ENCODE measurements at places on chromosomes 2 and 18. TPM values are rescaled to one million over a fixed set of nuclear protein-coding genes. Genes with fewer than 3 reads are reported as not detected.

DNA sequence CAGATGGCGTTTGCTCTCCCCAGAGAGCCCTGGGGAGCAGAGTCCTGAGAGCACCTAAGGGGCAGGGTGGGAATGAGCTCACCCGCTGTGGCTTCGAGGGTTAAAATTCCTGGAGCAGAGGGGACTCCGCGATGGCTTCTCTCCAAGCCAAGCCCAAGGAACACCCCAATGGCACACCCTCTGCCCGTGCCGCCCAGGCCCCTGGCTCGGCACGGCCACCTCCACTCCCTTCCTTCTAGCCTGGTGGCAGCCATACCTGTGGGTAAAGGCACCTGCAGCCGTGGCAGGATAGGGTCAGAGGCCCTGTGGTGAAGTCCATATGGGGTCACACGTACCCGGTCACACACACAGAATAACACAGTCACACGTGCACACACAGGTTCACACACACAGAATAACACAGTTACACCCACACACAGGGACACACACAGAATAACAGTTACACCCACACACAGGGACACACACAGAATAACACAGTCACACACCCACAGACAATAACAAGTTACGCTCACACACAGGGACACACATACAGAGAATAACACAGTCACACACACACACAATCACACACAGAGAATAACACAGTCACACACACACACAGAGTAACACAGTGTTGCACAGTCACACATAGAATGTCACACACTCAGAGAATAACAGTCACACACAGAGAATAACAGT lies 50.5 kb downstream of the RAMP1 start:
- no peak for DNase-seq

- peak; percentile 11 for DNase-seq
Measured at GRCh38 chr2:181752301-181752700, 72.0 kb upstream of the NEUROD1 start.

The CDK15 gene
- not detected for polyA plus RNA-seq

- DNase-seq, result peak; percentile 85
Measured at GRCh38 chr2:159905926-159906714, 108.1 kb upstream of the CD302 start.

The IL36A gene
- polyA plus RNA-seq, result not detected

- no peak for DNase-seq
Measured at GRCh38 chr2:203873921-203874631, 6.5 kb downstream of the CTLA4 start.

The FIGN gene
- polyA plus RNA-seq, result not detected

DNA sequence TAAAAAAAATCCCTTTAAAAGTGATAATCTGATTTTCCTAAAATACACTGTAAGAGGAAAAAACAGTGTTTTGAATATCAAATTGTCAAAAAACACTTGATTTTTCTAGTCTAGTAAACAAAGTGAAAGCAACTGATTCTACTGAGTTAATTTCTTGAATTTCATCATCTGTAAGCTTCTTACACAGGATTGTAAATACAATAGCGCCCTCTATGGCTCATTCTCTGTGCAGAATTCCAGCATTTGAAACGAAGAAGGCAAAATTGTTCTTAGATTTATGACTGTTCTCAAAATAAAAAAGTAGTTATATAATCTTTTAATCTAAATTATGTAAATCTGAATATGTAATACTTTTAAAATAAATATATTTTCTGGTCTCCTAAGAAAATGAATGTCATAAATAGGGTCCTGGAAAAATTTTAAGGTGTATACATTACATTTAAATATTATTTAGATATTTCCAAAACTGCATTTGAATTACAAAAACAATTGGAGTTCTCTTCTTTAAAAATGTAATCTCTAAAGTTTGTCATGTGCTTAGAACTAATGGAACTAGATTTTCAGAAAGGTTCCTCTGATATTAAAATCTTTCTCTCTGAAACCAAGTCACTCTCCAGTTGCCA lies 176.9 kb upstream of the MC4R start:
- DNase-seq, result peak; percentile 63
